ENCODE measurements at places on chromosomes 4 and X.

GRCh38 chr4:22668301-22668700 is 24.4 kb upstream of the GBA3 start:
- no peak for DNase-seq

GRCh38 chrX:153444333-153445011 is 1.4 kb downstream of the TREX2 start:
- DNase-seq, result no peak

- no peak for DNase-seq
These were observed 337.9 kb downstream of the PPP3CA start for GRCh38 chr4:101009471-101009870.

- peak; percentile 65 for DNase-seq
These were observed 199.4 kb upstream of the DDX53 start for GRCh38 chrX:22800360-22800759.

- DNase-seq, result peak; percentile 24
These were observed 2.8 kb upstream of the AMTN start for GRCh38 chr4:70515367-70516250.

DNA sequence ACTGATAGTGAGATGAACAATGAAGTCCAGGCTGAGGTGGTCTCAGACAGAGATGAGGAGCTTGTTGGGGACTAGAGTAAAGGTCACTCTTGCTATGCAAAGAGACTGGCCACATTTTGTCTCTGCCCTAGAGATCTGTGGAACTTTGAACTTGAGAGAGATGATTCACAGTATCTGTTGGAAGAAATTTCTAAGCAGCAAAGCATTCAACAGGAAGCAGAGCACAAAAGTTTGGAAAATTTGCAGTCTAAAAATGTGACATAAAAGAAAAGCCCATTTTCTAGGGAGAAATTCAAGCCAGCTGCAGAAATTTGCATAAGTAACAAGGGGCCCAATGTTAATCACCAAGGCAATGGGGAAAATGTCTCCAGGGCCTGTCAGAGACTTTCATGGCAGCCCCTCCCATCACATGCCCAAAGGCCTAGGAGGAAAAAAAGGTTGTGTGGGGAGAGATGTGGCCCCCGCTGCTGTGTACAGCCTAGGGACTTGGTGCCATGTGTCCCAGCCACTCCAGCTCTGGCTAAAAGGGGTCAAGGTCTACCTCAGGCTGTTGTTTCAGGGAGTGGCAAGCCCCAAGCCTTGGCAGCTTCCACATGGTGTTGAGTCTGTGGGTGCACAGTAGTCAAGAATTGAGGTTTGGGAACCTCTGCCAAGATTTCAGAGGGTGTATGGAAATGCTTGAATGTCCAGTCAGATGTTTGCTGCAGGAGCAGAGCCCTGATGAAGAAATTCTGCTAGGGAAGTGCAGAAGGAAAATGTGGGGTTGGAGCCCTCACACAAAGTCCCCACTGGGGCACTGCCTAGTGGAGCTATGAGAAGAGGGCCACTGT is 262.8 kb downstream of the DKK2 start:
- DNase-seq, result no peak

- DNase-seq, result peak; percentile 53
These were observed 122.3 kb upstream of the TBL1X start for GRCh38 chrX:9342561-9343051.

GRCh38 chrX:37641859-37642258 is 43.7 kb upstream of the XK start:
- no peak for DNase-seq

DNA sequence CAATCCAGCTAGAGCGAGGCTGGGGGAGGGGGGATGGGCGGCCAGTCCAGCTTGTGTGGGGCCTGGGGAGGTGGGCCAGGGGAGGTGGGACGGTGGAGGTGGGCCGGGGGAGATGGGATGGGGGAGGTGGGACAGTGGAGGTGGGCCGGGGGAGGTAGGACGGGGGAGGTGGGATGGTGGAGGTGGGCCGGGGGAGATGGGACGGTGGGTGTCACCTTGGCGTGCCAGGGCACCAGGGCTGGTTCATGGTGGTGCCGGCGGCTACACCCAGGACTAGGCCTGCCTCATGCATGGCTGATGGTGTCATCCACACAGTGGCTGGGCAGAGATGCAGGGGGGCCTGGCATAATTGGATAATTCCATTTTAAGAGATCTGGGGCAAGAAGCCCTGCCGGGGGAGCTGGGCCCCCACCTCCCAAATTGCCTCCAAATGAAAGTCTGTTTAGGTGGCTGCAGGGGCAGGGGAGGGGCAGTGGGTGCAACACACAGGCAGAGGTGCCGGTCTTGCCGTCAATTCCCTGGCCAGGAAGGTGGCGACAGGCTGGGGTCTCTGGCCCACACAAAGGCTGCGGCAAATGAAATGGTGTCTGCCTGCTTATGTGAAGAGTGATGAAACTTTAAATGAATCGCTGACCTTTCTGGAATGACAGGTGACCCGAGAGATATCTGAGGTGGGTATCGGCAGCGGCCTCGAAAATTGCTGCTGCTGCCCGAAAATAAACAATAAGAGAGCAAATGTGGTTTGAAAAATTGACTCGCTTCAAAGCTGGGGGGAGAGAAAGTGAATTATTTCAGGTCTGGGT is 82.1 kb downstream of the FAM53A start:
- DNase-seq, result no peak

GRCh38 chrX:110420771-110421499 is 62.3 kb downstream of the RTL9 start:
- DNase-seq, result no peak

GRCh38 chr4:109238746-109239145 is 63.7 kb downstream of the COL25A1 start:
- no peak for DNase-seq

DNA sequence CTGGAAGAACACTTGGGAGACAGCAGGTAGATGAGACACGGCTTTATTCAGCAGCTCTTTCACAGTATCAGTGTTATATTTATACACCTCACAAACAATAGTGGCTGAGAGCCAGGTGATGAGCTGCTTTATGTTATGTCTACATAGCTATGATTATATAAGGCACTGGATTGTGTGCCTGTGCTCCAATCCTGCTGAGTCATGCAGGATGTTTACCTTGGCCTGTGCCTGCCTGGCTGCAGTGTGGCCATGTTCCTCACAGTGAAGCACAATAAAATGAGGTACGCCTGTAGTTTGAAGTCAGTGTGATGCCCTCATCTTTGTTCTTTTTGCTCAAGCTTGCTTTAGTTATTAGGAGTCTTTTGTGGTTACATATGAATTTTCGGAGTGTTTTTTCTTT is 31.3 kb downstream of the CXCL13 start:
- peak; percentile 26 for DNase-seq

DNA sequence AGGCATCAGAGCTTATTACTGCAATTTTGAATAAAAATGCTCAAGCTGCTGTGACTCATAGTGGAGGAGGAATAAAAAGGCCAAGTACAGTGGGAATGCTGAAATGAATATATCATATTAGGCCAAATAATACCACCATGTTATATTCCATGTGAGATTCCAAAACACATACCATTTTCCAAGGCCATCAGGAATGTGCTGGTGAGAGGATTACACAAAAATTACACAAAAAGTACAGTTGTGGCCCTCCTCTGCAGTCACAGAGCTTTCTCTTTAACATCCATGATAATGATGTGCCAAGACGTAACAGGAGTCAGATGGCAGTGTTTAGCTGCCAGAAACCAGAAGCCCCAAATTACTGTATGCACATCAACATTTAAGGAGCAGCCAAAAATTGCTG is 153.5 kb downstream of the PCDH18 start:
- no peak for DNase-seq

DNA sequence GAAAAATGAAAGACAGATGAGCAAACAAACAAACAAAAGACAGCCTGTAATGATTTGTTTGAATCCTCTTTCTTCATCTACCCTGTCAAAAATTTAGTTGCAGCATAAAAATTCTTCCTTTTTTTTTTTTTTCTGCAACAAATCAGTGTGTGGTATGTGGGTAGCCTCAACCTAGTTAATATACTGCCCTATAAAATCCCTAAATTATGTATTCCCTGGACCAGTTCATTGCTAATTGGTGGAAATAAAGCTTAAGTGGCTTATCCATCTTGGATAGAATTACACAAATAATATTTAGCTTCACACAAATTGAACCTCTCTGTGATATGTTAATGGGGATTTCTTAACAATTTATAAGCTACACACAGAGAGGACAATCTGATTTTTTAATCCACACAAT is 208.4 kb downstream of the NDST4 start:
- DNase-seq, result no peak

GRCh38 chrX:136797787-136798186 is 17.1 kb upstream of the ARHGEF6 start:
- no peak for DNase-seq

DNA sequence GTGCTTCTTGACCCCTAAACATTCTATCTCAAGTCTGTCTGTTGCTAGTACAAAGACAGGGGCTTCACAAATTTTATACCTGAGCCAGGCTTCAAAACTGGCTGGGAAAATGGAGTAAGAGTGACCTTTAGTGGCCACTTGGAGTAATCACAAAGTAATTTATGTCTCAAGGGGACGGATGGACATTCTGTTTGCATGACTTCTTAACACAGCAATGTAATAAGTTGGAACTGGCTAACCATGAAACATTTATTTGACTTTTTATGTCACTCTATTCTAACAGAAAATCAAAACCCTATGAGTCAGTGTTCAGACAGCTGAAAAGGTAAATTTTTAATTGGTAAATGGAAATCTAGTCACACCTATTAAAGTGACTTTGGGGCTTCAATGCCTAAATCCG is 600.6 kb downstream of the ANKRD50 start:
- DNase-seq, result no peak

DNA sequence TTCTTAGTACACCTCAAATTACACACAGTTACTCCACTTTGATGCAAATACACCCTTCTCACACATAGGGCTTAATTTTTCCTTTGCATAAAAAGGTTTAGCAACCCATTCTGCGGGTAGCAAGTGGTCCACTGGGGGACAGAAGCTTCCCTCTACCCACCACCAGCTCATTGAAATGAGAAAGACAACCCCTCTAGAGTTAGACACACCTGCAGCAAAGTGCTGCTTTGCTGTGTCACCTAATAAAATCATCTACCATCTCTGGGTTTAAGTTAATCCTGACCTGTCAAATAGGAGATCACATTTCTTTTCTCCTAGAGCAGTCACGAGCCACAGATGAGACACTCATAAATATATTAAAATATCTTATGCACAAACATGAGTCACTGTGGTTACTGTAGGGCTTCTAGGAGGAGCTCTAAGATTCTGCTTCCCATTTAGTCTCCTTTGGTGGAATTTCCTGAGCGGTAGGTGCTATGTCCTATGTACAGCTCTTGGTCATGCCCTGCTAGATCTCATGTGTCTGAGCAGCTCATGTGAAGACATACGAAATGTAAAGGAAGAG is 11.9 kb downstream of the BMX start:
- DNase-seq, result no peak

Data from RCC 7860 (cell line).